ENCODE measurements at places on chromosomes 13 and 19.

GRCh38 chr13:33411312-33411711 lies 125.8 kb upstream of the STARD13 start:
- DNase-seq, result no peak

DNA sequence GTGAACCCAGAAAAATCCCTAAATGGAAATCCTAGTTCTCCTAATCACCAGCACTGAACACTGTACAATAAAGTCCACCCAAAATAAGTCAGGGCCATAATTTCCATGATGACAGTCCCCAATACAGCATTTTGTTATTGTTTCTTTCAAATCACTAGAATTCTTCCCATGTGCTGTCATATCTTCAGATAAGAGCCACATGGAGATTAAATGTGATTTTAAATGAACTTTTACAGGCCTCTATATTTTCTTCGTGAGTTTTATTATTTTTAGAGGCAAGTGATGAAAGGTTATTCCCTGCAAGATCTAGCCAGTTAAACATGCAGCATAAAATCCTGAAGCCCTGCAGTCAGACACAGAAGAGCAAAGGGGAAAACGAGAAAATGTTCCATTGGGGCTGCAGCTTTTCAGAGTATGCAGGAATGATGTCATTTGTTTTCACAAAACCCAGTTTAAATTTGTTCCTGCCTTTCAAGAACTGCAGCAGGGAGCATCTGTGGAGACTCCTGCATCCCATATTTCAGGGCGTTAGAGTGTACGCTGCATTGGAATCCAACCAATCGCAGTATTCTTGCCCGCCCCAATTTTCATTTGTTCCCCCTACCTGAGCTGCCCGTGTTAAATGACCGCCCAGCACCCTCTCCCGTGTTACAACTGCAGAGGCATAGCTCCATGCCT lies 167.2 kb upstream of the KLF12 start:
- no peak for DNase-seq

GRCh38 chr13:72952529-72953141 lies 106.2 kb upstream of the KLF5 start:
- no peak for DNase-seq

DNA sequence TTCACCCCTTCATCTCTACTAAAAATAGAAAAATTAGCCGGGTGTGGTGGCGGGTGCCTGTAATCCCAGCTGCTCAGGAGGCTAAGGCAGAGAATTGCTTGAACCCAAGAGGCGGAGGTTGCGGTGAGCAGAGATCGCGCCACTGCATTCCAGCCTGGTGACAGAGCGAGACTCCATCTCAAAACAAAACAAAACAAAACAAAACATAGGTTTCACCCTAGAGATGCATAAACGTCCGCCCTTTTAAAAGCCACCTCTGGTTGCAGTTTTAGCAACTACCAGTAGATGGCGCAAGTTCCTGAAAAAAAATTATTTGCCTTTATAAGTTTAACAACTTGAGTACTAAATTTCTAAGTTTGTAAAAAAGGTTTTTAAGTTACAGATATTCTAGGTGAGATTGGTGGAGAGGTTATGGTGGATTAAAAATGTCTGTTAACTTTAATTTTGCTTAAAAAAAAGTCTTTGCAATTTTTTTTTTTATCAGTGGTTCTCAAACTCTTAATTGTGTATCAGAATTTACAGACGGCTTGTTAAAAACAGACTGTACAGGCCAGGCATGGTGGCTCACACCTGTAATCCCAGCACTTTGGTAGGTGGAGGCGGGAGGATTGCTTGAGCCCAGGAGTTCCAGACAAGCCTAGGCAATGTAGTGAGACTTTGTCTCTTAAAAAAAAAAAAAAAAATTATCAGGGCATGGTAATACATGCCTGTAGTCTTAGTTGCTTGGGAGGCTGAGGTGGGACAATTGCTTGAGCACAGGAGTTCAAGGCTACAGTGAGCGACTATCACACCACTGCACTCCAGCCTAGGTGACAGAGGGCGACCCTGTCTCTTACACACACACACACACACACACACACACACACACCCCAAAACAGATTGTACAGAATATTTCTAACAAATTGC lies 42.1 kb downstream of the NAA16 start:
- DNase-seq, result peak; percentile 81

DNA sequence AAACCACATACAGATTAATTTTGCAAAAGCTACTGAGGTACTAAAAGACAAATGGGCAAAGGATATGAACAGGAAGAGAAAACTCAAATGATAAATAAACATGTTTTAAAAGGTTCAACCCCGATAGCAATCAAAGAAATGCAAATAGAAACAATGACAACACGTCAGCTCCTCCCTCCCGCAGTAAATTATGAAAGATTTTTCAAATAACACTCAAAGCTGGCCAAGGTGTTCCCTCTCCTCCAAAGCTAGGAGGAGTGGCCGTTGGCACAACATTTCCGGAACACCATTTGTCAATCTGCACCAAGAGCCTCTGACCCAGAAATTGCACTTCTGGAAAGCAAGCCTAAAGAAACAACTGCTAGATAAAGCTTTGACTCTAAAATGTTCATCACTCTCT lies 28.3 kb downstream of the INSR start:
- no peak for DNase-seq

GRCh38 chr13:32587811-32588170 lies 1.5 kb downstream of the PDS5B start:
- DNase-seq, result peak; percentile 32

- DNase-seq, result no peak
These were observed 1319.2 kb upstream of the SLC10A2 start for GRCh38 chr13:104385404-104385803.

DNA sequence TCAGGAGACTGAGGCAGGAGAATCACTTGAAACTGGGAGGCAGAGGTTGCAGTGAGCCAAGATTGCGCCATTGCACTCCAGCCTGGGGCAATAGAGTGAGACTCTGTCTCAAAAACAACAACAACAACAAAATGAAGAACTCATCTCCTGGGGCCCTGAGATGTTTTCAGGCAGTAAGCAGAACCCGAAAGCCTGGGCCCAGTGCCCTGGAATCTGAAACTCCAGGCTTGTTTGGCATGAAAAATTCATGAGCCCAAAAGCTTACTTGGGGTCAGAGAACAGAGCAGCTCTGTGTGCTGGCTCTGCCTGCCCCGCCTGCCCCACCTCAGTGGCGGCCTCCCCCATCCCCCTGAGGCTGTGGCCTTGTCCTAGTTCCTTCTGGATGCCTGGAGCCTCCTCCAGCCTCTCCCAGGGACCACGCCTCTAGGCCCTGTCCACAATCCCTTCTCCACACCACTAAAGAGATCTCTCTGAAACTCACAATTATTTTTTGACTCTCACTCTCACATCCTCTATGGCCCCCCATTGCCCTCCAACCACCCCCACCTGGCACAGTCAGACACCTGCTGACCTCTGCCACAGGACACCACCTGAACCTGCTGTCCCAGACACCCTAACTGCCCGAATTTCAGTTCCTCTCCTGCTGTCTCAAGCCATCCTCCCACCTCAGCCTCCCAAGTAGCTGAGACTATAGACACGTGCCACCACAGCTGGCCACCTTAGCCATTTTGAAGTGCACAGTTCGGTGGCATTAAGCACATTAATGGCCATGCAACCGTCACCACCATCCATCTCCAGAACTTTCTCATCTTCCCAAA lies 6.9 kb upstream of the AP1M2 start:
- no peak for DNase-seq

- DNase-seq, result no peak
These were observed 163.6 kb downstream of the FGF9 start for GRCh38 chr13:21834521-21834920.

- peak; percentile 74 for DNase-seq
These were observed 35.6 kb upstream of the NANOS3 start for GRCh38 chr19:13841086-13841961.

- DNase-seq, result no peak
These were observed 43.8 kb downstream of the DNM2 start for GRCh38 chr19:10761443-10762250.

DNA sequence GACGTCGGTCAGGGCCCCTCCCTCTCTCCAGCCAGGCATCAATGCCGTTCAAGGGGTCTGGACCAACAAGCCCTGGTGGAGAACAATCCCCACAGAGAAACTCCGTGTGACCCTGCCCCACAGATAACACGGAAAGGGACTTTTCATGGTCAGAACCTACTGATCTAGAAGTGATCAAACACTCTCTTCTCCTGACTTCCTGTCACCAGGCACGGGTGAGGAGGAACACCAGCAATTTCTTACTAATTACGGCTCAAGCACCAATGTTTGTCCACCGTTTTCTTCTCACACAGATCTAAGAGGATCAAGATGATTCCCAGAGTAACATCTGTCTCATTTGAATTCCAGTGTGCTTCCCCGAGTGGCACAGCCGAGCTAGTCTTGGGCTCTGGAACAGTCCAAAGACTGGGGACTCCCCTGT lies 11.8 kb downstream of the RASA3 start:
- no peak for DNase-seq

GRCh38 chr13:48562296-48563066 lies 29.6 kb upstream of the RCBTB2 start:
- no peak for DNase-seq

GRCh38 chr13:41608839-41609177 lies 151.5 kb downstream of the RGCC start:
- no peak for DNase-seq

DNA sequence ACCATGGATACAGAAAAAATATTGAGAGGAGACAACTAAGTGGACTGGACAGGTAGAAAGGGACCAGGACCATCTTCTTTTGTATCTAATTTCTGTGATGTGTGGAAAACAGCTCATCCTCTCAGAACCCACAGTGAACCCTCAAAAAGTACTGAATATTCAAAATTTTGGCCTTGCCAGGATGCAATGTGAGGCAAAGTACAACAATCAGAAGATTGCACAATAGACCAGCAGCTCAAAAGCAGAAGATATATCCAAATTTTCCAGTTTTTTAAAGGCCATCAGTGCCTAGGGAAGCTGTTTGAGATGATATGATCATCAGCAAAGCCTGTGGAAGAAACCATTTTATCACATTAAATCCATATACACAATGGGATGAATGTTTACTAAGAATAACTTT lies 973.3 kb upstream of the MIR17HG start:
- DNase-seq, result no peak

DNA sequence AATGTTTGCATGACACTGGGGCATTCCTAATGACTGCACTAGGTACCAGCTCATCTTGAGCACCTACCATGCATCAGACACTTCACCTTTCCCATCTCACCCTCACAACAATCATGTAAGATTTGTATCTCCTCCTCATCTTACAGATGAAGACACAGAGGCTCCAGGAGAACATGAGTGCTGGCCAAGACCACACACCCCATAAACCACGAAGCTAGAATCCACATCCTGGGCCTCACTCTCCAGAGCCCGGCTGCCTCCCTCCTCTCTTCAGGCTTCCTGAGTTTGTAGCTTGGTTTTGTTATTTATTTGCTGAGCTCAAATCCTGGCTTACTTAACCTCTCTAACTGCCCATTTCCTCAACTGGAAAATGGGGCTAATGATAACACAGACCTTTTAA lies 25.9 kb downstream of the FAM216B start:
- DNase-seq, result no peak

DNA sequence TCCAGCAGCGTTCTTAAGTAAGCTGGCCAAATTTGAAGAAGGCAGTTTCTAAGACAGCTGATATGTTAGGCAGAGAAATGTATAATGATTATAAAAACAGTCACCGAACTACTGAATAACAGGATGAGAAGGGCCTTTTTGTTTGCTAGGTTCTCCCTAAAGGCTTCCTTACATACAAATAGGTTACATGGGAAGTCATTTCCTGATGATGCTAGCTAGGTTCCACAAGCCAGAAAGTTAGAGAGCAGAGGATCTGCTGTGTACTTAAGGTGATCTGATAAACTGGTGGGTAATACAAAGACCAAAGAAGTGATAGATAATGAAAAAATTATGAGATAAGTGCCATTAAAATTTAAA lies 139.7 kb downstream of the VWA8 start:
- DNase-seq, result no peak

DNA sequence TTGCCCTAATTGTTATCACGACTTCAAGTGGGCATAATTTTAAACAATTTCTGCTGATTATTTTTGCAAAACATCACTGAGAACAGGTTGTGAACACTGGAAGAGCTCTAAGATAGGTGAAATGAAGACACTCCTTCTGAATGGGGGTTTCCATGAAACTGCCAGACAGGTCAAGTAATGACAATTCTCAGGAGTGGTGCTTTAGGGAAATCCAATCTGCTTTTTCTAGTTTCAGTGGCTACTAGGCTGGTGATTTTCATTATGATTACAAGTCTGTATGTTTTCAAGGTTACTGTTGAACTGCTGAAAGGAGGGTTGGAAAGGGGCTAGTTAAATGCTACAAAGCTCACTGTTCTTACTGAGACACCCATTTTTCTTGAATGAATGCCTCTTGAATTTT lies 1724.2 kb downstream of the PCDH9 start:
- no peak for DNase-seq

GRCh38 chr13:28313579-28313978 lies 175.2 kb downstream of the PAN3 start:
- DNase-seq, result no peak

- no peak for DNase-seq
These were observed 2.2 kb downstream of the MZF1 start for GRCh38 chr19:58570770-58571574.

DNA sequence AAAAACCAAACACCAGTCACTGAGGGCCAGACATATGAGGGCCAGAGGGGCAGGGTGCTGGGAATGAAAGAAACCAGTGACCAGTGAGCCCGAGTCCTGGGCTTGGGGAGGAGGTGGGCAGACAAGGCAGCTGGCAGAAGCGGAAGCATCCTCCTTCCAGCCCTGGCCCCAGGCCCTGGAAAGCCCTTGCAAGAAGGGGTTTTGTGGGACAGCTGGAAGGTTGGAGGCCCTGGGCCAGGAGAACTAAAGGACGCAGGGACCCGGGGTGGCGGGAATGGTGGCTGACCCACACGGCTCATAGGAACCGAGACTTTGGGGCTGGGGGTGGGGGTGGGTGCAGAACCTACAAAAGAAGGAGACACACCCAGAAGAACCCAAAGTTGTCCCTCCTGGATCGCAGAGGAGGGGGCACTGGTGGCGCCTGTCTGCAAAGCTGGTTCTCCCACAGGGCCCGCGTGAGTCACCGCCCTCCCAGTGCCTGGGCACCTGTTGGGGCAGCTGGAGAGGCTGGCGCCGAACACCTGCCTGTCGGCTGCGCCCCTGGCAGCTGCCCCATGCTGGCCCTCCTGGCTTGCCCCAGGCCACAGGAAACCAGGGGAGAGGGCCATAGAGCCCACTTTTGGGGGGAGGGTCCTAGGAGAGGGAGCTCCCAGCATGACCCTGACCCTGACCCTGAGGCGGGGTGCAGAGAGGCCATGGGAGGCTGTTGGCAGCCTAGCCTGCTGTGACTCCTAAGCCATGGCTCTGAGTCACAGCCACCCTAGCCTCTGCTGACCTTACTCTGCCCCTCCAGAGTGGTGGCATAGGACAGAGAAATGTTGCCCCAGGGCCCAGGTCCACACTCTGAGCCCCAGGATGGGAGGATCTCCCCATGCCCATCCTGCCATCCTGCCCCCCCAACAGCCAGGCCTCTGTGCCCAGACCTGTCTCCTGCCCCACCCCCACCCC lies 802 bp downstream of the DMPK start:
- DNase-seq, result no peak

GRCh38 chr13:24931450-24932251 lies 164.3 kb upstream of the PABPC3 start:
- DNase-seq, result no peak

- DNase-seq, result no peak
These were observed 5.3 kb downstream of the TTYH1 start for GRCh38 chr19:54420383-54421168.

- DNase-seq, result no peak
These were observed 4.8 kb upstream of the VSIG10L start for GRCh38 chr19:51346742-51347141.

- DNase-seq, result no peak
These were observed 33.1 kb downstream of the RGCC start for GRCh38 chr13:41490371-41491015.

All from hematopoietic multipotent progenitor cell treated with erythropoietin and hydrocortisone succinate and interleukin-3 and kit ligand, for 17 days (in vitro differentiated cells).